ENCODE measurements at places on chromosomes 3 and 15.

GRCh38 chr3:192156382-192156781 is 571.0 kb downstream of the FGF12 start:
- DNase-seq: no peak

DNA sequence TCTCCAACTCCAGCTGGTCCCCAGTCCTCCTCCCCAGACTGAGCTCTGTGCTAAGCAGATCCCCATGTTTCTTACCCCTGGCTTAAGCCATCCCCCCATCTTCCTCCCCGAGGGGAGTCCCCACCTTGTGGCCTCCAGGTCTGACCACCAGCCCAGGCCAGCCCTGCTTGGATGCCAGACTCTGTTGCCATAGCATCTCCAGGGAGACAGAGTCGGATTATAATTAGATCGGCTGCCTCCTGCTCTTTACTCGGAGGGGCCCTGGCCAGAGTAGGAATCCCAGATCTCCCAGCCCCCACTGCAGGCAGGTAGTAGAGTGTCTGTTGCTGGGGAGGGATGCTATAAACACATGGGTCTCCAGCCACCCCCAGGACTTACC is 2.4 kb downstream of the KLHDC8B start:
- no peak for DNase-seq

DNA sequence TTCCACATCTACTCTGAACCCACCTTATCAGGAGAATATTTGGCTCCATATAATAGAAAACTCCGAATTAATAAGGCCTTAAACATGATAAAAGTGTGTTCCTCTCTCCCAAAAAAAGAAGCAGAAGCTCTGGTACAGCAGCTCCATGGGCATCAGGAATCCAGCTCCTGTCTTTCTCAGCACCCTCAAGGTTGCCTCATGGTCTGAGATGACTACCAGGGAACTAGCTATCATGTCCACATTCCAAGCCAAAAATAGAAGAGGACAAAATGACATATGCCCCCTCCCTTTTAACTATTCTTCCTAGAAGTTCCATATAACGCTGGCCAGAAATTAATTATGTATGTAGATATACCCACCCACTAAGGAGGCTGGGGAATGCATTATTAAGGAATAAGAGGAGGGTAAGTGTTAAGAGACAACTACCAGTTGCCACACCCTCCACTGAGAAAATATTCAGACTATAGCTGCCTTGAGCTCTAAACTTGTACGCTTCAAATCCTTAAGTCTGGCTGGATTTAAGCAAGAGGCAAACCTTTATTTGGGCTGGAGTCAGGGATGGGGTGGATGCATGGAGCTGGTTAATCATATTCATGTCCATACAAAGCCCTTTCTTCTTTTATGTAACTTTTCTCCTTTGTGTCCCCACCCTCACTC is 35.8 kb upstream of the CTDSPL start:
- no peak for DNase-seq

DNA sequence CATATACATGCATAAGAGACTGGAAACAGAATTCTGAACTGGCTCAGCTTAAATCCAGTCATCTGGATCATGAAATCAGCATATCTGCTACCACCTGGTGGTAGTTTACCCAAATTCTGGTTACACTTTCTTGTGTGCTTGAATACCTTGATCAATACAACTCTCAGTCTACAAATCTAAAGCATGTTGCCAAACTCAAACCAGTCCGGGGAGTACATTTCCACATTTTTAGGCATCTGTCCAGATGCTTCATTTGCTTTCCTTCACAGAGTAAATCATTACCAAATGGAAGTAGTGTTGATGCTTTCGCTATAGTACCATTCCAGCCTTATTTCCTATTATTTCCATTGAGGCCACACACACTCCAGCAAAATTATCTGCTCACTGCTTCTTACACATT is 126.4 kb downstream of the P2RY1 start:
- DNase-seq: no peak

GRCh38 chr15:38401106-38401505 is 52.8 kb upstream of the FAM98B start:
- DNase-seq: no peak

DNA sequence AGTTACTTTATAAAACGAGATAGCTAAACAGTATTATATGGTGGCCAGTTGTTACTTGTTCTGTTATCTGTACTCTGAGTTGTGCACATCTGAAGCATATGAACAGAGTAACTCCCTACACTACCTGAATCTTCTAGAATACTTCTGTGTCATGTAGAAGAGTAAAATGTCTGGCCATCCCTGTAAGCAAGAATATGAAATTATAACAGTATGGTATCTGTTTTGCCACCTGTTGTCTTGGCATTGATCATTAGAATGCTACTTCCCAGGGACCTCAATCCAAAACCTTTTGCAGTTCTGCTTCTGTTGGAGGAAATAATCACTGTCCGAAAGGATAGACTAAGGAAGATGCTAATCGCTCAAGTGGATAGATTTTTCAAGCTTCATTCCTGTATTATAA is 1.9 kb downstream of the TEX9 start:
- no peak for DNase-seq
